ENCODE measurements at places on chromosomes 5 and 9. TPM values are rescaled to one million over a fixed set of nuclear protein-coding genes. Genes with fewer than 3 reads are reported as not detected.

DNA sequence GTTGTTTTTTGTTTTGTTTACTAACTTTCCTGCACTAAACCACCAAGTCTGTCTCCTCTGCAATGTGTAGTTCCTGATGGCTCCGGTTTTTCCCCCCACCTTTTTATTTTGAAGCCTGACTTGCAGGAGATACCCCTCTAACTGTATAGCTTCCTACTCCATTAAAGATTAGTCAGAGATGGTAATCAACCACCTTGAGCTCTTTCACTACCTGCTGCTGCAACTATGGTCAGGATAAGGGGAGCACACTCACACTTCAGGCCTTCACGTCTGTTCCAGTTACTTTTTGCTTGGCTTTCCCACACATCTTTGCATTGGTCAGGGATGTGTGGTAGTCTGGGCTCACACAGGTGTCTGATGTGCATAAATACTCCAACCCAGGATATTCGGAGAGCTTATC lies 63.4 kb downstream of the NR6A1 start:
- no peak for DNase-seq

DNA sequence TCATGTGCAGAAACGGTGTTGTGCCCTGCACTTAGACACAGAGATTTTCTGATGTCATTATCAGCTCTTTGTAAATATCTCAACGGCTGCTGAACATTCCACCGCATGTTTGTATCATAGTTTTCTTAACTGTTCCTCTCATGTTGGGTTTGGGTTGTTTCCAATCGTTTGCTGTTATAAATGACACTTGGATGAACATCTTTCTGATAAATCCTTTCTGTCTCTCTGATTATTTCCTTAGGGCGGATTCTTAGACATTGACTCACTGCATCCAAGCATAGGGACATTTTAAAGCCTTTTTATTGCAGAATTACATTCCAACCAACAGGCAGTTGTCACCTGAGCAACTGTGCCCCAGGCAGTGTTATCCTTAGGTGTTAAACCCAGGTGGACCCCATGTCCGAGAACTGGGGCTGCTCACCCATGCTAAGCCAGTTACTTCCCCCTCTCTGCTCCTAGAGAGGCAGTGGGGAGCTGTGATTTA lies 28.5 kb downstream of the COL5A1 start:
- DNase-seq = no peak

DNA sequence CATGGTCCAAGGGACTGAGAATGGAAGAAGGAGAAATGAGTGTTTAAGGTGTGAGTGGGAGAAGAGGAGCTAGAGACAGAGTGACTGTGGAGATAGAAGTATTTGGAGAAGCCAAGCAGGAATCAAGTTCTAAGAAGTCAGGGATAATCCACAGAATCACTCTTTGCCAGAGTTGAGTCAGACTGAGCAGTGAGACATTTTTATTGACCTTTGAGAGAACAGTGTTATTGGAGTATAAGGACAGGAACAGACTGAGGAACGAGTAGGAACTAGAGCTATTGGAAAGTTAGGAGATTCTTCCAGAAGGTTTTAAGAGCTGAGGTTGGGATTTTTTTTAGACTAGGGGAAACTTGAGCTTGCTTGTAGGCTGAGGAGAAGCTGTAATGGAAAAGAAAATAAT lies 37.2 kb downstream of the RCL1 start:
- peak; percentile 41 for DNase-seq

GRCh38 chr5:103498800-103499551 lies 63.6 kb downstream of the NUDT12 start:
- DNase-seq = no peak

Gene NDST1
- total RNA-seq = 27.5 TPM

- DNase-seq = no peak
Measured at GRCh38 chr5:58970766-58971165, 387.9 kb downstream of the RAB3C start.

- peak; percentile 39 for DNase-seq
Measured at GRCh38 chr9:76654051-76654461, 110.2 kb upstream of the PCA3 start.

Gene ADGRV1
- 0.22 TPM for total RNA-seq

GRCh38 chr5:125501396-125501795 lies 755.0 kb upstream of the ZNF608 start:
- no peak for DNase-seq

GRCh38 chr5:127019928-127020327 lies 10.4 kb downstream of the MARCHF3 start:
- DNase-seq = no peak

GRCh38 chr5:10124287-10124686 lies 125.4 kb downstream of the ATPSCKMT start:
- DNase-seq = no peak

DNA sequence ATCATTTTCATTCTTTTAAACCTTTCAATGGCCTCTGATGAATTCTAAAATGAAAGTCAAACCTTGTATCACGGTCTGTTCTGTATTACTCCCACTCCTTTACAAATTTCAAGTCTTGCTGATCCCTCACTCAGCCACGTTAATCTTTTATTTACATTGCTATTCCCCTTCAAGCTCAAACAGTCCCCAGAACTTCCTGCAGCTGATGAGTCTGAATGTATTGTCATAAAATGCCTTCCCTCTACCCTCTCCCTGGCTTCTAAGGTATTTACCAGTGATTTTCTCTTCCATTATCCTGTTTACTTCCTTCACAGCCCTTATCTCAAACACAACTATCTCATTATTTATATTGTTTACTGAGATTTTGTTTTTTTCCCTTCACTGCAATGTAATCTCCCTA lies 562.3 kb upstream of the C9orf72 start:
- no peak for DNase-seq

Gene TCF7
- total RNA-seq = under 0.01 TPM

DNA sequence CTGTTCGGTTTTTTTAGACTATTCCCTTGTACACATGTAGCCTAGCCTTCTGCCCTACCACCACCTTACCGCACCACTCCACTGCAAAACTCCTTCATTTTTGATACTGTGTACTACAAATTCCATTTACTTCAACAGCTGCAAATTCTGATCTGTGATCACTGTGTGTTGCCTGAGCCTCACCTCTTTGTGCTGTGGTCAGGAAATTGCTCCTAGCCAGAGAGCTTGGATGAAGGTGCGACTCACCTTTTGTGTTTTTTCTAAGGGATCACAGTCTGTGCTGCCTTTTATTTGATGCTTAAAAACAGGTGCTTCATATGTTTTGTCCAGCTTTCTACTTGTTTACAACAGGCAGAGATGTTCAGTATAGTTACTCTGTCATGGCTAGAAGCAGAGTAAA lies 31.5 kb downstream of the CSNK1G3 start:
- DNase-seq = no peak

Measured in lung microvascular endothelial cell (primary cell).